ENCODE measurements at places on chromosomes 13 and 19.

DNA sequence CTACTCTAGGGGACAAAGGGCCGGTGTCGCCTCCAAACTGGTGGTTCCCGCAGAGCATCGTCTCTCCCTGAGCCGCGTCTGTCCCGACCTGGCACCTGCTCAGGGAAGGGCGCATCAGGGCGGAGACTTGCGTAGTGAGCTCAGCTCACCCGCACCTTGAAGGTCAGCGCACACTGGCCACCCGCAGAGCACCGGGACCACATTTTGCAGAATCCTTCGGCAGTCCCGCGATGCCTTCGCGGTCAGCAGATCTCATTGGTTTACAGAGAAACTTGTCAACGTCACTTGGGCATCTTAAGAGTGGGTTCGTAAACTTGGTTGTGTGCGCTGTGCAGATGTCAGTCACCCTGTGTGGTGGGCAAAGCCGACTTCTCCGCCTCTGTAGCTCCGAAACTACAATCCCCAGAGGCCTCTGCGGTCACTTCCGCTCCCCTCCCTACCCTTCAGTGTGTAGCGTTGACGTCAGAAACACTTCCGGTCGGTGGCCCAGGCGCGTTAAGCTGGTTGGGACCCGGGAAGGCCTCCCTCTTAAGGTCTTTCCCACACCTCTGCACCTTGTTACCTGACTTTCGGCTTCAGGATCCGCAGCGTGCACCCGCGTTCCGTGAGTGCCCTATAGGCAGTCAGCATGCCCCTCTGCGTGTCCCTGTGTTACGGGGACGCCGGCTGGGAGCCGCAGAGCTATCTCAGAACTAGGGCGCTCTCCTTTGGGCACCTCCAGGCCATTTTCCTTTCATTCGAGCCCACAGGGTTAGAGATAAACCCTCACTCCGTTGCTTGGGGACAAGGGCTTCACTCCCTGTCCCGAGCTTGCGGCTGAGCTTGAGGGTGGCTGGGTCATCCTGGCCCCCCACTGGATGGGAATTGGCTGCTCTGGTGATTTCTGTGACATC, 36.5 kb upstream of the ZNF527 start:
- peaks cover 9% of the 10 kb centered on the region for H3K4me1 ChIP-seq
- peak overlapping the region; percentile 59 for H3K4me3 ChIP-seq
- DNase-seq = peak; percentile 97
- no peaks in the 10 kb centered on the region for H3K36me3 ChIP-seq

DNA sequence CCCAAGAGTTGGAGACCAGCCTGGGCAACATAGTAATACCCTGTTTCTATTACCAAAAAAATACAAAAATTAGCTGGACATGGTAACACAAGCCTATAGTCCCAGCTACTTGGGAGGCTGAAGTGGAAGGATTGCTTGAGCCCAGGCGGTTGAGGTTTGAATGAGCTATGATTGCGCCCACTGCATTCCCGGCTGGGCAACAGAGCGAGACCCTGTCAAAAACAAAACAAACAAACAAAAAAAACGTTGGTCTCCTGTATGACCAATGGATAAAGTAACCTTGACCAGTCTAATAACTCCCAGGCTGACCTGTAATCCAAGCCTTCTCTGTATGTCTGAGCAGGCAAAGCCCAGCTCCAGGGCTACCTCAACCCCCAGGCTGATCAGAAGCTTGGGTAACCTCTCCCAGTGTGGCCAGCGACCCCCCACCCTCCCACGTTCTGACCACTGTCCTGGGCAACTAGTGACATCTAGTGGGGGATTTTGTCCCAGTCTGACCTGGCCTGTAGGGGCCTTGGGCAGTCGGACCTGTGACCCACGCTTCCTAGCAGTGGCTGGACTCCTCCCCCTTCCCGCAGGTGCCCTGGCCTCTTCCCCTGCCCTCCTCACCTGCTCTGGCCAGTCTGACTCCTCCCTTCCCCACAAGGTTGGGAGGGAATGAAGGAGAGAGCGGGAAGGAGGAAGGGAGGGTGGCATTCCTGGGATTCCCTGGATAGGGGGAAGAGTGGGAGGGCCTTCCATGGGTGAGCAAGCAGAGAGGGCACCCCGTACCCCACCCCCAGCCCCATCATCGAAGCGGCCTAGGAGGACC, 1.0 kb upstream of the BCAM start:
- DNase-seq = peak; percentile 19
- H3K27ac ChIP-seq = peak overlapping the region; percentile 15
- no peaks in the 10 kb centered on the region for H3K27me3 ChIP-seq
- no peaks in the 10 kb centered on the region for H3K36me3 ChIP-seq
- peaks cover 39% of the 10 kb centered on the region for H3K4me1 ChIP-seq

GRCh38 chr19:33302974-33303790, 848 bp upstream of the CEBPA start:
- no peak for DNase-seq
- peaks cover 5% of the 10 kb centered on the region for H3K27me3 ChIP-seq
- no peaks in the 10 kb centered on the region for H3K36me3 ChIP-seq
- H3K27ac ChIP-seq = peak overlapping the region; percentile 96
- H3K4me1 ChIP-seq = peaks cover 8% of the 10 kb centered on the region

DNA sequence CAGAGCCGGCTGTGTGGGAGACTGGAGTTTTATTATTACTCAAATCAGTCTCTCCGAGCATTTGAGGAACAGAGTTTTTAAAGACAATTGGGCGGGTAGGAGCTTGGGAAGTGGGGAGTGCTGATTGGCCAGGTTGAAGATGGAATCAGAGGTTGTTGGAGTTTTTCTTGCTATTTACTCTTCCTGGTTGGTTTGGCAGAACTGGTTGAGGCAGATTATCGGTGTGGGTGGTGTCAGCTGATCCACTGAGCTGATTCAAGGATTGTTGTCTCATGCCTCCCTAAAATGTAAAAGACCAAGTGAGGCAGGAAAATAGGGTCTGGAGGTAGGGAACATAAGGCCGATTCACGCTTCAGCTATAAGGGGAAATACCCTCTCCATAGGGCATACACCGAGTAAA, 1.3 kb upstream of the TDRD12 start:
- no peaks in the 10 kb centered on the region for H3K4me1 ChIP-seq
- H3K27me3 ChIP-seq = no peaks in the 10 kb centered on the region
- no peaks in the 10 kb centered on the region for H3K36me3 ChIP-seq

GRCh38 chr19:45615795-45616703, 14.0 kb upstream of the GPR4 start:
- H3K36me3 ChIP-seq = no peaks in the 10 kb centered on the region
- no peak overlapping the region for H3K4me3 ChIP-seq
- peak overlapping the region; percentile 63 for H3K27ac ChIP-seq
- H3K27me3 ChIP-seq = no peaks in the 10 kb centered on the region
- DNase-seq = peak; percentile 93
- H3K4me1 ChIP-seq = peaks cover 19% of the 10 kb centered on the region

DNA sequence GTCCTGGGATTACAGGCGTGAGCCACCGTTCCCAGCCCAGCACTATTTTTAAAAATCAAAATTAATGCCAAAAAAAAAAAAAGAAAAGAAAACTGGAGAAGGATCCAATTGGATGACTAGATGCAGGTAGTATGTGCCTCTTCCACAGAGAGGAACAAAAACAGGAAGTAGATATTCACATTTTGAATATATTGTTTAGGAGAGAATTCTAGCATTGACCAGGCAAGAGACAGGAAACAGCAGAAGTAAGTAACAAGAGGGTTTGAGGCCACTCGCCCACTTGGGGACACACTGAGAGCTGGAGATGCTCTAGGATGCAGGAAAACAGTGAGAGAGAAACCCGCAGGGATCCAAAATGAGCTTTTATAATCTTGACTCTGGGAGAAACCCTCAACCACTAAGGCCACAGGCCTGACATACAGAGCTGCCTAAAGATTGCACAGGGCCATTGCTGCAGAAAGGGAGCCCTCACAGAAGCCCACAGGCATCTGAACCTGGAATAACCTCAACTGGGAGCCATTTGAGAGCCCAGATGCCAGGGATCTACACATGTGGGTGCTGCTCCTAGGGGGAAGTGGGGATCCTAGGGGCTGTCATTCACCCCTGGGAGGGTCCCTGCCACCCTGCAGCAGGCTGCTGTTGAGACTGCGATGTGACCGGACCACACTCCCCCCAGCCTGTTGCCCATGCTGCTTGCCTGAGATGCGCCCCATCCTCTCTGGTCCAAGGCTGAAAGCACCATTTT, 28.2 kb downstream of the IGFL2 start:
- H3K27me3 ChIP-seq = peaks cover 3% of the 10 kb centered on the region
- no peak overlapping the region for H3K27ac ChIP-seq
- no peak overlapping the region for H3K4me3 ChIP-seq
- H3K36me3 ChIP-seq = no peaks in the 10 kb centered on the region
- DNase-seq = no peak

DNA sequence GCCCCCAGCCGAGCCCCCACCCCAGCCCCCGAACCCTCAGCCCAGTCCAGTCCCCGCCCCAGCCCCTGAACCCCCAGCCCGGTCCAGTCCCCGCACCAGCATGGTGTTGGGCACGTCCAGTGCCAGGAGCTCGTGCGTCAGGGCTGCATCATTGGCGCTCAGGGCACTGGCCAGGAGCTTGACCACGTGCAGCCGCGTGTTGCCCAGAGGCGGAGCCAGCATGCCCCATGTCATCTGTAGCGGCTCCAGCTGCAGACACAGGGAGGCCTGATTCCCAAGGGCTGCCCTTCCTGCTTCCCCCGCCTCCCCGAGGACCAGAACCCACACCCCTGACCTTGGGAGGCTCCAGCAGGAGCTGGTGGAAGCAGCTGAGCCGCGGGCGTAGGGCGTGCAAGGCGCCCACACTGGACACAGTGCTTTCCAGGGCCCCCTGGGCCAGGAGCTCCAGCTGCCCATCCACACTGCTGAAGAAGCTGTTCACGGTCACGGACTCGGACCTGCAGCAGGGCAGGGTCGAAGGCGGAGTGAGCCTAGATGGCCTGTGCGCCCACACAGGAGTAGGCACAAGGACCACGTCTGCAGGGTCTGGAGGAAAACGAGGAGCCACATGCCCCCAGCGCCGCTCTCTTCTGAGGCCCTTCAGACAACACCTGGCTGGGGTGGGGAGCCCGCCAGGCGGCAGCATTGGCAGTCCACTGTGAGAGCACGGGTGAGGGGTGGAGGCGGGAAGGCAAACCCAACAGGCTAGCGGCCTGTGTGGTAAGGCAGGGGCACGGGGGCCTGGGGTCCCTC, 12.8 kb upstream of the TMEM86B start:
- no peaks in the 10 kb centered on the region for H3K4me1 ChIP-seq
- peaks cover 27% of the 10 kb centered on the region for H3K36me3 ChIP-seq
- H3K27me3 ChIP-seq = no peaks in the 10 kb centered on the region
- DNase-seq = no peak
- H3K4me3 ChIP-seq = no peak overlapping the region

GRCh38 chr13:40028446-40028845, 373.0 kb downstream of the COG6 start:
- H3K27ac ChIP-seq = no peak overlapping the region
- no peak overlapping the region for H3K4me3 ChIP-seq
- H3K27me3 ChIP-seq = no peaks in the 10 kb centered on the region

DNA sequence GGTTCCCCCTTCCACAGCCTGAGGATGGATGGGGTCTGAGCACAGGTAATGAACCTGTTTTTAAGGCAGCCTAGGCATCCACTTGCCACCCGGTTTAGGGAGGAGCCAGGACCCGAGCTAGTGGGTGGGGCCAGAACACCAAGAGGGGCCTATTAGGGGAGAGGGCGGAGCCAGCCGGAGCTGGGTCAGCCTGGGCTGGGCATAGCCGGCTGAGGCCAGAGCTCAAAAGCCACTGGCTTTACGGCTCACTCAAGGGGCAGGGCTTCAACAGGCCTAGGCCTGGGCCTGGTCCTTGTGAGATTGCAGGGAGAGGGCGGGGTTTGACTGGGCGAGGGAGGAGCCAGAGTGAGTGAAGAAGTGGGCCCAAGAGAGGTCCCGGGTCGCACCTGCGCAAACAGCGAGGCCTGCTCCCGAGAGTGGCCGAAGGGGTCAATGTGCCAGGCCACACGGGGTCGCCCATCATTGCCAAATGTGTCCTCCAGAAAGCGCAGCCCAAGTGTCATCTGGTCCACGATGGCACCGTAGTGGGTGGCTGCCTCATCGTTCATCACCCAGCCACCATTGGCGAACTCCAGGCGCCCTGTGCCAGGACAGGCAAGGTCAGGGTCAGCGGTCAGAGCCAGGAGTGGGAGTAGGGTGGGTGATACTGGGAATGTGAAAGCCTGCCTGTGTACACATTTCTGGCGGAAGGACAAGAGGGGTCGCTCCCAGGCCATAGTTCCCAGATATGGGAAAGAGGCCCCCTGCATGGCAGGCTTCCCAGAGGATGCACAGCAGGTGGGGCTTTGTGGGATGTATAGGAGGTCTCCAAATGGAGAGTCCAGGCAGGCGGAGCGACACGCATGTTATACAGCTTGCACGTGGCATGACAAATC, 1.9 kb downstream of the MAN2B1 start:
- H3K36me3 ChIP-seq = peaks cover 7% of the 10 kb centered on the region
- no peak for DNase-seq
- no peak overlapping the region for H3K4me3 ChIP-seq
- peaks cover 7% of the 10 kb centered on the region for H3K4me1 ChIP-seq
- peak overlapping the region; percentile 66 for H3K27ac ChIP-seq
- no peaks in the 10 kb centered on the region for H3K27me3 ChIP-seq

GRCh38 chr19:18991468-18991867, 41.8 kb downstream of the SUGP2 start:
- no peak overlapping the region for H3K4me3 ChIP-seq
- no peaks in the 10 kb centered on the region for H3K27me3 ChIP-seq
- H3K36me3 ChIP-seq = peaks cover 14% of the 10 kb centered on the region
- no peak overlapping the region for H3K27ac ChIP-seq

DNA sequence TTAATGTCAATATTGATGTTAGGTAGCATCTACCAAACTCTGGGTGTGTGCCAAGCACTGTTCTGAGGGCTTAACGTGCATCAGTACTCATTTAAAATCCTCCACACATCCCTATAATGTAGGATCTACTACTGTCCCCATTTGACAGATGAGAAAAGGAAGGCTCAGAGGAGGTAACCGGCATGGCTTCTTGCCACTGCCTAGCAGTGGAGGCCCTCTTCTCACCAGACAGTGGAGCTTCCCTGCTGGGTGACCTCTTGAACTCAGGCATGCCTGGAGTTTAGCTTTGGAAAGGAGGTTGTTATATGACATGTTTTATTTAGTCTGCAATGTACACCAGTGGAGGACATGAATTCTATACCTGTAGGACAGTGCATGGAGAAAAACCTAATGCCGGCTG, 2.1 kb downstream of the SPATA13 start:
- DNase-seq = no peak
- H3K27me3 ChIP-seq = no peaks in the 10 kb centered on the region
- no peak overlapping the region for H3K27ac ChIP-seq
- no peaks in the 10 kb centered on the region for H3K4me1 ChIP-seq

DNA sequence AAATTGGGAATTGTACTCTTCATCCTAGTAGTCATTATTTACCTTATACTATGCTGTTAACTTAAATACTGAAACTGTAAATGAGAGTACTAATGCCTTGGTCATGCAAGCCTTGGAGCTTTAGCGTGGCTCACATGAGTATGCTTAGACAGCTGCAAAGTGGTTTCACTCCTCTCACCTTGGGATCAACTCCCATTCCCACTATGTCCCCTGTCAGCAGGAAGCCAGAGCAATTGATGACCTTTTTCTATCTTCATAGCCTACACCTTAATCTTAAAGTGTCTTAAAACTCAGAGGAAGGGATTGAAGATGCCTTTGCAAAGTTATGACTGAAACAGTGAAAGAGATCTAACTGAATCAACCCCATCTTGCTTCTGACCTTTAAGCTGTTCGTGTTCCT, 33.2 kb upstream of the CEACAM8 start:
- DNase-seq = no peak
- H3K4me1 ChIP-seq = no peaks in the 10 kb centered on the region
- H3K36me3 ChIP-seq = no peaks in the 10 kb centered on the region
- no peak overlapping the region for H3K27ac ChIP-seq
- no peak overlapping the region for H3K4me3 ChIP-seq

Measured in small intestine (tissue), 16 donors.